ENCODE measurements at places on chromosomes 2 and 18.

DNA sequence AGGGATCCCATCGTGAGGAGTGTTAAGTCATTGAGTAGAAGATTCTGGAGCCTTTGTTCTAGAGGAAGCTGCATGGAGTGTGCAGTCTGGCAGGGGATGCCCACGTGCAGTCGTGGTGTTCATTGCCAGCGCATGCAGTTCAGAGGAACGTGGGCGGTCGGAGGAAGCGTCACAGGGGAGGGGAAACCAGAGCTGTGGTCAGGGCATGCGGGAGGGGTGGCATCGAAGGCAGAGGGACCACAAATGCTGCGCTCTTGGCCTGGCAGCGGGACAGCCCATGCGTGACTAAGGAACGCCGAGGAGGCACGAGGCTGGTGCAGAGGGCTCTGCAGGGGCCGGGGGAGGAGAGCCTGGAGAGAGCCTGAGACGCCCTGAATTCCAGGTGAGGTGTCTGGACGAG, 141.1 kb downstream of the KLHL29 start:
- peak; percentile 71 for DNase-seq

GRCh38 chr2:19764998-19765397, 136.8 kb downstream of the TTC32 start:
- DNase-seq = no peak

DNA sequence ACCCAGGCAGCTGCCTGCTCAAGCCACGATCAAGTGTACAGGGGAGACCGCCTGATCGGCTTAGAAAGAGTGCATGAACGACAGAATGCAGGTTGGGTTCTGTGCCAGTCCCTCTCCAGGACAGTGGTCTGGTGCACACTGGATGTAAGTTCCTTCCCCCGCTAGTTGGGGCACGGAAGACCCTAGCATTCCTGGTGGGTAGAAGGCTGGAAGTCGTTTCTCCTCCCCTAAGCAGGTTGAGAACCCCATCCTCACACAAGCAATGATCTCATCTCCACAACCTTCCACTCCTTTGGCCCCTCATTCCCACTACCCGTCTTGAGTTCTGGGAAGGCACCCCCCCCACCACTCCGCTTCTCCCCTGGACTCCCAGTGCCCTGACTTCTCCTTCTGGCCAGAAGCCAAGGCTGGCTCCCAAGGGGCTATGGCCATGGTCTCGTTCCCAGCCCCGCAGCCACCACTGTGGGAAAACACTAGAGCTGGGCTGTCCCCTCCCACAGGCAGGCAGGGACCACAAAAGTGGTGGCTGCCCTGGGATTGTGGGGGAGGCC, 1.4 kb upstream of the ANKRD39 start:
- DNase-seq = no peak

DNA sequence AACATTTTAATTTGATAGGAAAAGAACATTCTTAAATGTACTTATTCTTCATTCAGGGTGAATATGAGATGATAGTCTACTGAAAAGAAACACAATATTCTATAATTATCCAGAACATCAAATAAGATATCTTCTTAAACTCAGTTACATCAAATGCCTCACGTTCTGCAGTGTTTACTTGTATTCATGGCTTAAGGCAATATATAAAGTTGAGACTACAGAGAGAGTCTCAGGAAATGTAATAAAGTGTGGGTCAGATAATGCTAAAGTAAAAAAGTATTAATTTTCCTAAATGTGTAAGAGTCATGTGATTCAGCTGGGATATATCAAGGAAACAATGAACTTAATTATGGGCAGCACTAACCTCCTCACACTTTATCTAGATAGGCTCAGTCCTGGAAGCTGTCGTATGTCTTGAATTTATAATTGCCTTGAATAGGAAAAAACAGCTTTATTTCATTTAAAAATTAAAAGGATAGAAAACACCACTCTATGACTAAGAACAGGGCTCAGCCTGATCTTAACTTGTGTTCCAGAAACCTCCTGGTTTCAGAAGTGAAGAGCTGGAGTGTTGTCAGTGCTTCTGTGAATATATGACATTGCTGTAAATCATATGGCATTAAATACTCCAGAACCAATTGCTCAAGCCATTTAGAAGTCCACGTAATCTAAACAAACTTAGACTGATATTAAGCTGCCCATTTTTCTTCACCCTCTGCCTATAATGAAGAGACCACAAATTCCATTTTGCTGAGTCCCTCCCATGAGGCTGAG, 240.2 kb downstream of the FSIP2 start:
- DNase-seq = no peak

DNA sequence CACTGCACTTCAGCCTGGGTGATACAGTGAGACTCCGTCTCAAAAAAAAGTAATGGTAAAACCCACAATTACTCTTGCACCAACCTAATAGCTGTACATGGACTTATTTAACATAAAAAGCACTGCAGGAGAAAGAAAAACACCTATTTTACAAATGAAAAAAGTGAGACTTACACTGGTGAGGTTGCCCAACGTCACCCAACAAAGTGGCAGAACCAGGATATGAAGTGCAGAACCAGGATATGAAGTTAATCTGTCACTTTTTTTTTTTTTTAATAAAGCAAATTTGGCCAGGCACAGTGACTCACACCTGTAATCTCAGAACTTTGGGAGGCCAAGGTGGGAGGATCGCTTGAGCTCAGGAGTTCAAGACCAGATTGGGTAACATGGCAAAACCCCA, 13.5 kb upstream of the STK17B start:
- DNase-seq = no peak

- no peak for DNase-seq
These were observed 2.6 kb upstream of the HNRNPLL start for GRCh38 chr2:38605298-38605830.

- no peak for DNase-seq
These were observed 420.8 kb upstream of the SPHKAP start for GRCh38 chr2:228602288-228602687.

GRCh38 chr2:216756435-216756834, 61.1 kb upstream of the IGFBP5 start:
- no peak for DNase-seq

DNA sequence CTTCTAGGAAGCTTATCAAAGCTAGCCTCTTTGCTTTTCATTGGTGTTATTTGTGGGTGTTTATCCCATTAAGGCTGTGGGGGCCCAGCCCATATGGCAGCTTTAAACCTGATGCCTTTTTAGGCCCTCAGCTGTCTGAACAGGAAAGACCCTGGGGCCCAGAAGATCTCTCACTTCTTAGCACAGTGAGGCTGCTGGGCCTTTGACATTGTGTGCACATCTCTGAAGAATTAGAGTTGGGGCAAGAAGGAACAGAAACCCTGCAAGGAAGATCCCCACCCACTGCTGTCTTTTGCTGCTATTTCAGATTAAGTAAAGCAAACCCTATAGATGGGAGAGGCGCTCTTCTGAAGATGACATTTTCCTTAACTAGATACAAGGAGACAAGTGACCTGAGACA, 250.0 kb downstream of the SMAD2 start:
- DNase-seq = no peak

DNA sequence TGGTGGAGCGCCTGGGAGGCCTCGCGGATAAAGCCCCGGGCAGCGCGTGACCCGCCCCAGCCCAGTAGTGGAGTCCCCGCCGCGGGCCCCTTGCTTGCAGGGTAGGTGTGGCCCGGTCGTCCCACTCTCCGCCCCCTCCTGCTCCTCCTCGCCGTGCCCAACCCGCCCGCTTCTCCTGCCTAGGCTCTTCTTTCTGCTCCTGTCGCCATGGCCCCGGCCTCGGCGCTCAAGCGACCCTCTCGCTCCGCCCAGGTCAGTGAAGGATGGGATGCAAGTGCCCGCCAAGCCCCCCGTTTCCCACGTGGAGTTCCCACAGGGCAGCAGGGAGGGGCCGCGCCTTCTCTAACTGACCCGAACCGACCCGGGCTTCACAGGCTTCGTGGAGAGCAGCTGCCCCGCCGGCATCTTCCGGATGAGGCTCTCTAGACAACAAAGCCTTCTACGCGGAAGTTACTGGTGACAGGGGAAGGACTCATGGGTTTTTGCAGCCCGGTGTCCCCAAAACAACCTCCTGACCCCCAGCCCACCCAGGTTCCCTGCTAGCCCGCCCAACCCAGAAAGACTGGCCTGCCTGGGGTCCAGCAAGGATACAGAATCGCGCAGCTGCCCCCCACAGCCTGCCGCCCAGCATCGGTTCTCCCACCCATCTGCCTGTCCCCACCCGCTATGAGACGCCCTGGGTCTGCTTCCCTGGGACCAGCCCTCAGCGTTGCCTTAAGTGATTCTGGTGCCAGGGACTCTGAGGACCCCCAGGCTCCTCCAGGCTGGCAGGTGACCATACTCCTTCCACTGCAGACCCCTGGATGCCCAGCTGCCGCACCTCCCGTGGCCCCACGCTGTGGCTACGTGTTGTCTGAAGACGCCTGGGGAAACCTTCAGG, 32.8 kb downstream of the TTC32 start:
- peak; percentile 65 for DNase-seq

- DNase-seq = no peak
These were observed 86.6 kb downstream of the MARCHF4 start for GRCh38 chr2:216285701-216286100.

DNA sequence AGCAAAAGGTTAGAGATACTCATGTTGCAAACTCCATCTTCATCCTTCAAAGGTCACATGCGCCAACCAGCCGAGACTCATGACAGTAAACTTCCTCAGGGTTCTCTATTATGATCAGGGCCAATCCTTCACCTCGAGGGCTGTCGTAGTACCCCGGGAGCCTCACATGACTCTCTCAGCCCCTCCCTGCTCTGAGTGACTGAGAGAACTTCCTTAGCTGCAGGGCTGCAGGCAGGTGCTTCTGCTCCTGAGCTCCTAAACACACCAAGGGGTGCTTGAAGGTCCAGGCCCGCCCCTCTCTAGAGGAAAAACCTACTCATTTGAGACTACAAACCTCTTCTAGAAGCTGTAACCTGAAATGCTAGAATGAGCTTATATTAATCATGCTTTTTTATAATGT, 48.2 kb downstream of the LONRF2 start:
- no peak for DNase-seq

DNA sequence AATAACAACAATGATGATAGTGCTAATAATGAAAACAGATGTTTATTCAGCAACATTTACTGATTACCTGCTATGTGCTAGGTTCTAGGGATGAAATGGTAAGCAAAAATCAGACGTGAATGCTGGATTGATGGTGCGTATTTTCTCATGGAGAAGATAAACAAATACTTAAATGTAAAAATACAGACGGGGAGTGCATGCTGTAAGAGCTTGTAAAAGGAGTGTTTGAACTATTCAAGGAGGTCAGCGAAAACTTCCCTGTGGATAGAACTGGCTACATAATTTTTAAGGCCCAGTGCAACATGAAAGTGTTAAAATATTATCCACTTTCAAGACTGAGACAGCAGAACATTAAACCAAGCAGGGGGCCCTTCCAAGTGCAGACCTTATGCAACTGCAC, 22.1 kb downstream of the MTX2 start:
- DNase-seq = no peak

GRCh38 chr18:984004-984403, 79.3 kb downstream of the ADCYAP1 start:
- no peak for DNase-seq

- no peak for DNase-seq
These were observed 312.8 kb upstream of the SALL3 start for GRCh38 chr18:78666666-78667335.

GRCh38 chr2:109499566-109499965, 114.2 kb downstream of the SEPTIN10 start:
- no peak for DNase-seq

DNA sequence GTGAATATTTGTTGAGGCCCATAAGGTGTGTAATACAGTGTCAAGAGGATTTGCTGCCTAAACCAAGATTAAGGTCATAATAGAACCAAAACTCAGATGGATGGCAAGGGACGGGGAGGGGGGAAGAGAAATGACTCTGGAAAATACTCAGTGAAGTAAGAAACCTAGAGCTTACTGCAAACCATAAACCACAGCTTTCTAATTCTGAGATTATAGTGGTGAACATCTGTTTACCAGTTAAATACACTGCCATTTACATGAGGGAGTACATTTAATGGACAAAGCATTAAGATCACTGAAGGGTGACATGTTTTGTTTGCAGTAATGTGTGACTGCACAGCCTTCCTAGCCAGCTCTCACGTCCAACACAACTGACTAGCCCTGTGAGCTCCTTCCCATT, 19.8 kb downstream of the EVX2 start:
- no peak for DNase-seq

DNA sequence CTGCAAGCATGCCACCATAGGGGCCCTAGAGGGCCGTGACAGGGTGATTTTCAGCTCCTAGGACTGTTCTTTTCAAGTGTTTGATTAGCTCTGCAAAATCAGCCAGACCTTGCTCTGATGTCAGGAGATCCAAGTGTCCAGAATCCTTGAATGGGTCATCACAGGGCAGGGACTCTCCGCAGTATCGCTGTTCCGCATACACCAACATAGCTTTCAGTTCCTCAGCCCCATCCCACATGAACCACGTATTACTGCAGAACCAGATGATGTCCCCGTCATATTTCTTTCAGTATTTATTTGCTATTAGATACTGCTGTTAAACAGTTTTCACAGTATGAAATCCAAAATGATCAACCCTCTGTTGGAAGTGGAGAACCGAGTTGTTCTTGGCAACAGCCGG, 46.6 kb upstream of the RFX8 start:
- DNase-seq = no peak

- DNase-seq = no peak
These were observed 28.2 kb downstream of the LPIN1 start for GRCh38 chr2:11774600-11774999.

- no peak for DNase-seq
These were observed 271.0 kb upstream of the CDH20 start for GRCh38 chr18:61062258-61062657.

GRCh38 chr2:9191041-9191481, 15.6 kb upstream of the ASAP2 start:
- no peak for DNase-seq

DNA sequence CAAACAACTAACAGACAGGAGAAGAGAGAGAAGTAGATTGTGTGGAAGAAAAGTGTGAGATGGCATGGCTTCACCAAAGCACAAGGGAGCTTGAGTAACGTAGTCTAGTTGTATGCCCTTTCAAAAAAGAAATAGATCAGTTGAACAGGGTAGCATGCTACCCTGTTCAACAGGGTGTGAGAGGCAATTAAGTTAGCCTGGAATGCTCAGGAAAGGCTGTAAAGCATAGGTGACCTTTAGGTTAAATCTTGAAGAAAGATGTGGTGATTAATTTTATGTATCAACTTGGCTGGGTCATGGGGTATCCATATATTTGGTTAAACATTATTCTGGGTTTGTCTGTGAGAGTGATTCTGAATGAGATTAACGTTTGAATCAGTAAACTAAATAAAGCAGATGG, 61.8 kb upstream of the ZC3H15 start:
- DNase-seq = no peak

GRCh38 chr18:31042084-31042405, 497 bp downstream of the DSC3 start:
- DNase-seq = no peak

DNA sequence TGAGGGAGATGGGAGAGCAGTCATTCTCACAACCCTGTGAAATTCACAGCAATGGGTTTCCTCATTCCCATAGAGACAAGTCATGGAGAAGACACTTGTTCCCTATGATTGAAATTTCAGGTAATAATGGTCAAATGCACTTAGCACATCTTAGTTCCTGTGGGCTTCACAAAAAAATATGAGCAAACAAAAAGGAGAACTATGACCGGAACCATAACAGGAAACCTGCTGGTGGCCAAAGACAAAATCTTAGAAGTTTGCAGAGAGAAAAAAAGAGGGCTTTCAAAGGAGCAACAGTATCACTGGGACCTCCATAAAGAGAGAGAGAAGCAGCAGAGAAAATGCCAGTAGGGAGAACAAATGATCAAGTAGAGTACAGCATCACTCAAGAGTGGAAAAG, 138.9 kb upstream of the APCDD1 start:
- DNase-seq = no peak

GRCh38 chr2:41735006-41735405, 312.8 kb upstream of the PKDCC start:
- no peak for DNase-seq
